ENCODE measurements at places on chromosomes 13 and 19.

GRCh38 chr19:5652261-5652660 lies 28.1 kb downstream of the MICOS13 start:
- DNase-seq, result no peak

DNA sequence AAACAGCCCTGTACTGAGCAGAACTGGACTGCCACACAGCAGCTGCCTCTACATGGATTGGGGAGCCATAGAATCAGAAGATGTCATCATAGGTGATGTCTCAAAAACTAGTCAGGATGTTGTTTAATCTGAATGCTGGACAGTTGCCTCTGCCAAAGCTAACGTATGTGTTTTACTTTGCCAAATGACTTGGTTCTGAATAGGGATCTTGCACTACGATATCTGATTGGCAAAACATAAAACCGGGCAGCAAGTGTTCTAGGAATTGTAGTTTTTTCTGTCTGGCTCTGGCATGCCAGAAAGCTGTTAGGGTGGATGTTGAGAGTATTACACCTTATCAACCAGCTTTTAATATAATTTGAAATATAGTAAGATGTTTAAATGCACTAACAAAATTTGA lies 645.9 kb downstream of the GPC5 start:
- DNase-seq, result no peak

DNA sequence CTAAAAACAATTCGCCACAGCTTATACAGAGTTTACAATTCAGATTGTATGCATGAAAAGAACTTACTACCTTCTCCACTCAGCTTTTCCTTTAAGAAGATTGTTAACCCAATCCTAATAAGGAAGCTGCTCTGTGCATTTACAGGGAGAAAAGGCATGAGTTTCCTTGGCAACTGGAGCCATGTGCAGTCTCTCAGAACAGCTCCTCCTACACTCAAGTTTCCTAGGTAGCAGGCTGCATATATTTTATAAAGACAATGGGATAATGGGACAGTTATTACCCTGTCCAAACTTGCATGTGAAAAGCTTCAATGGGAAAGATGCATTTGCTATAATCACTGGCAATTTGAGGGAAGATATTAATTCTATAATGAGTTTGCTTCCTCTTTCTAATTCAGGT lies 125.5 kb upstream of the TRPC4 start:
- DNase-seq, result peak; percentile 57

DNA sequence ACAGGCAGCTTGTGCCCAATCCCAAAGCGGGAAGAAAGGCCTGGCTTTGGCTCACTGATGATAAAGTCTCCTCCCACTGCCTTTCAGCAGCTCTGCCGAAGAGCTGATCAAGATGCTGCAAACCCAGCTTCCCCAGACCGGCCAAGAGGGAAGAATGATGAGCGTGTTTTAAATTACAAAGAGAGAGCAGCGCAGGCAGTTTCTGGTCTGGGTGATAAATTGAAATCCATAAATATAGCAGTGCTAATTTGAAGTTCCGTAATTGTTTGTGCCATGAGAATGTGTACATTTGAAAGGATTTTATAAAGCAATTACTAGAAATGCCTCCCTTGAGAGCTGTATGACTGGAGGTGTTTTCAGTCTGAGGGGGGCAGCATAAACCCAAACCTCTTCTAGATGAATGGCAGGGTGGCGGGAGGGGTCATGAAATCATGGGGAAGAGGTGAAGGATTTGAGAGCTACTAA lies 171.8 kb downstream of the STK24 start:
- peak; percentile 67 for DNase-seq

- DNase-seq, result no peak
Measured at GRCh38 chr13:109883181-109884180, 97.1 kb upstream of the IRS2 start.

GRCh38 chr13:45327253-45327955 lies 13.6 kb downstream of the TPT1 start:
- DNase-seq, result no peak

DNA sequence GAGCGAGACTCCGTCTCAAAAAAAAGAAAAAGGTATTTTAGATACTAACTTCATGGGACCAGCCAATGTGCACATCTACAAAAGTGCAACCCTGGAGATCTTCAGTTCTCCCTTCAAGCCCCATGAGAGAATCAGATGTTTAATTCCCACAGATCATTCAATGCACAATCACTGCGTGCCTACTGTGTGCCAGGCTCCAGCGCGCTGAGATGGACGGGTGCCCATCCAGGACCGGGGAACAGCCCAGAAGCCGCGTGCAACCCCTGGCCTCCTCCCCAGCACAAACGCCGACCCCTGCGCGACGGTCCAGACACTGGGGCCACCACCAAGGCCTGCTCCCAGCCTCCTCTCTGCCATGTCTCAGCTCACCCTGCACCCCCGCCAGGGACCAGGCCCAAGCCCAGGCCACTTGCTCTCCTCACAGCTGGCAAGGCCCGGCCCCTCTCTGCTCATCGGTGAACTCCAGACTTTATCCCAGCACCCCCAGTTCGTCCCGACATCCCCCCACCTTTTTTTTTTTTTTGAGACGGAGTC lies 5.3 kb downstream of the BTBD2 start:
- no peak for DNase-seq

- no peak for DNase-seq
Measured at GRCh38 chr13:80337288-80338081, 3.4 kb downstream of the SPRY2 start.

GRCh38 chr13:34346626-34347025 lies 528.7 kb downstream of the RFC3 start:
- no peak for DNase-seq

- DNase-seq, result peak; percentile 76
Measured at GRCh38 chr13:113724780-113725315, 34.2 kb upstream of the TMEM255B start.

- DNase-seq, result no peak
Measured at GRCh38 chr13:54879036-54879435, 1850.4 kb downstream of the OLFM4 start.

DNA sequence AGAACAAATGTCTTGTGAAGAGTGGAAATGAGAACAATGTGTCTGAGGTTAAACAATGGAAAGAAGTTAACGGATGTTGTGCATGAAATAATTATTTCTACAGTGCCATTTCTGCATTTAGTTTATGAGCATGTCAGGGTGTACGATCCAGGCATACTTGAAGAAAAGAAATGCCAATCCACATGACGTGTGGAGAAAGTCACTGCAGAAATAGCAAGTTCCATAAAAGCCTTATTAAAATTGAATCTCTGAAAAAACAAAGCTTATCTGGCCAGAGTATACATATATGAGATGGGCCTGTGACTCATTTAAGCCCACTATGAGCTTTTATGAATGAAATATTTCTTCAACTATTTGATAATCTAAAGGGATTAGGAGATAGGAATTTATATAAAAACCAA lies 426.1 kb downstream of the EFNB2 start:
- DNase-seq, result no peak

GRCh38 chr13:98174307-98174706 lies 2.8 kb downstream of the RNF113B start:
- DNase-seq, result no peak

- DNase-seq, result no peak
Measured at GRCh38 chr19:19468424-19469050, 46.8 kb downstream of the TSSK6 start.

- no peak for DNase-seq
Measured at GRCh38 chr13:61695147-61695546, 279.5 kb upstream of the PCDH20 start.

DNA sequence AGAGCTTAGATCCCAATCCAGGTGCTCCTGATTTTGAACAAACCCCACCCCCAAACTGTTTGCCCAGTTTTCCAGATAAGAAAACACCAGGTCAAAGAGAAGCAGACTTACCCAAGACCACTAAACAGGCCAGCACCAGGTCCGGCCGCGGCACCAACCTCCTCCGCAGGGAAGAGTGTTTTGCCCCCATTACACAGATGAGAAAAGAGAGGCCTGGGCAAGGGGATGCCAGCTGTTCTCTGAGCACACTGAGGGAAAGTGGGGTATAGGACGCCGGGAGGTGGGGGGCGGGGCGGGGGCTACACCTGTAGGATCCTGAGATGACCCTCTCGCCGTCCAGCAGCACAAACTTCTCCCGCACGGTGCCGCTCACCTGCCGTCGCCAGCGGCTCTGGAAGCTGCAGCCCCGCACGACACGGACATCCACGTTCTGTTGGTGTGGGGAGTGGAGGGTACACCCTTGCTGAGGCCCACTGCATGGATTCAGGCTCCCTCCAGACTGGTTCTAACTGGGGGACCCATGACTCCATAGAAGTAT lies 3.1 kb downstream of the SPACA4 start:
- no peak for DNase-seq

GRCh38 chr19:42508892-42509444 lies 19.3 kb downstream of the CEACAM1 start:
- DNase-seq, result peak; percentile 30
